Stimulated activated CD8-positive, alpha-beta memory T cell treated with anti-CD3 and anti-CD28 coated beads, Interleukin-4, amount 100 ng/mL, for 1 hour (primary cell): ENCODE measurements at places on chromosomes 1 and 21.

GRCh38 chr1:2258996-2259395, 30.9 kb downstream of the SKI start:
- peak; percentile 38 for DNase-seq

- no peak for DNase-seq
Measured at GRCh38 chr1:186202271-186202764, 172.7 kb downstream of the TPR start.

DNA sequence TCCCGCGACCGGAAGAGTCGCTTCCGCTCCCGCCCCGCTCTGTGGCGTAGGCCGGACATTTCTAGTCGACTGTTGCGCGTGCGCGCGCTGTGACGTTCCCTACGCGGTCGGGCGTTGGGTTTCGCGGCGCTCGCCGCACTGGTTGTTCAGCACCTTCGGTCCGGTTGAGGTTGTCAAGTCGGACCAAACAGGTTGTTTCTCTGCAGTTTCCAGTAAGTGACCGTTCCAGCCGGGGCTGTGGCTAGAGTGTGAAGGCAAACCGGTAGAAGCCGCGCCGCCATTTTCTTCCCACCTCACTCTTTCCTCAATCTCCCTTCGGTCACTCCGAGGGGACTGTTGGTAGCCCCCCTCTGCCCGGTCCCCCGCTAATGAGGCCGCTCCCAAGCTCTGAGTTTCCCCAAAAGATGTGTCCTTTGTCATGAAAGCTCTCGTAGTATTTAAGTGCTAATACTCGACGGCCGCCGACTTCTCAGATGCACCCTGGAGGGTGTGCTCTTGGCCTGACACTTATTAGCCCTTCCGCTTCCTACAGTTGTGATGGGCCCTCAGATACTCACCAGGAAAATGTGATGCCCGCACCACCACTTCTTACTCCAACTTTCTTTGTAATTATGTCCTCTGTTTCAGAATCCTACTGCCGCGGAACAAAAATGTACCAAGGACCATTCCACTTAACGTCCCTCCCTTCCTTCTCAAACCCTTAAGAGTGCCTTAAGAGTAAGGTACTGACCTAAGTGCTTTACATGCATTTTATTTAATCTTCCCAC, 56.3 kb downstream of the TRAF5 start:
- DNase-seq: peak; percentile 64

DNA sequence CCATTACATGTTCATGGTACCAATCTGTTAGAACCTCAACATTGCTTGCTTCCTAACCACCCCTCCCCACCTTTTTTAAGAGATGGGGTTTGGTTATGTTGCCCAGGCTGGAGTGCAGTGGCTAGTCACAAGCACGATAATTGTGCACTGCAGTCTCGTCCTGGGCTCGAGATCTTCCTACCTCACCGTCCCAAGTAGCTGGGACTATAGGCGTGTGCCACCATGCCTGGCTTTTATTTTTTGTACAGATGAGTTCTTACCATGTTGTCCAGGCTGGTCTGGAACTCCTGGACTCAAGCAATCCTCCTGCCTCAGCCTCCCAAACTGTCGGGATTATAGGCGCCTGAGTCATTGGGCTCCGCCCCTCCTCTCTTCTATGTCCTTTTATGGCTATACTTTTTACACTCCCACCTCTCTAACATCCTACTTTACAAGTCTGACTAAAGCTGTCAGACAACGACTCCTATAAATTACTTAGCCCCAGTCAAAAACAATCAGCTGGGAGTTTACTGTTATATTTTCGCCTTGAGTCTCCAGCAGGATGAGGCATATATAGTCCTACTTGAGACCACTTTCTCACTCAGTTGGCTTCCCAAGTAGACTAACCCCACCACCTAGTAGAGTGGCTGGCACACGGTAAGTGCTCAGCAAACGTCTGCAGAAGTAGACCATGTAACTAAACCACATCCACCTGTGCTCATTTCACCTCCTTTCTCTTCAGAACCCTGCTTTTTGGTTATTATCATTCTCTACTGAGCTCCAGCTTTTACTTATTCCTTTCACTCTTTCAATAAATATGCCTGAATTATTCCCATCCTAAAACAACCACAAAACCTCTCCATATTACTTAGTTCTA, 13.8 kb downstream of the ENSA start:
- no peak for DNase-seq

- no peak for DNase-seq
Measured at GRCh38 chr1:113373644-113374043, 16.7 kb upstream of the MAGI3 start.

- no peak for DNase-seq
Measured at GRCh38 chr21:40379881-40380810, 466.8 kb downstream of the DSCAM start.

DNA sequence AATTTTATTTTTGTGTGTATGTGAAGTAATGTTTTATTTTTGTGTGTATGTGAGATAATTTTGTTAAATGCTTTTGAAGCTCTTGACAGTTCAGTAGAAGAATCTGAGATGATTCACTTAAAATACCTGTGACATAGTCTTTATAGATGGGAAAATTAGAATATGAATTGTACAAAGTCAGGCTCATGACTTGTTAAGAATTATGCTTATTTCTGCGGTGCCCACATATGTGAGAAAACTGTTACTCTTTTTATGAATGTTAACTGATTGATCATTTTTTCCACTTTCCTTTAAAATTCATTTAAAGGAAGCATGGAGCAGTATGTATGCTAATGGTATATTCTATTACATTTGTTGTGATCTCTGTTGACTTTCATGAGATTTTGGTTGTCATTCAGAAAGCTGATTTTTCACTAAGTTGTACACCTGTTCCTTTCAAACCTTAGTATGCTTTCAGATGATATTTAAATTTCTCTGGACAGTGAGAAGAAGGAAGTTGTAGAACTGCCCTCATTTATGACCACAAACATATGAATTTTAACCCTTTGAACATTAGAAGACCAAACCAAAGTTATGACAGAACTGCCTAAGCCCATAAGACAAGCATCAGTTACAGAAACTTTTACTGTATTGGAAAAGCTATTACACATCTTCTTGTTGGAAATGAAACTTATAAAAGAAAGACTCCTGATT, 110.1 kb downstream of the POU2F1 start:
- no peak for DNase-seq

DNA sequence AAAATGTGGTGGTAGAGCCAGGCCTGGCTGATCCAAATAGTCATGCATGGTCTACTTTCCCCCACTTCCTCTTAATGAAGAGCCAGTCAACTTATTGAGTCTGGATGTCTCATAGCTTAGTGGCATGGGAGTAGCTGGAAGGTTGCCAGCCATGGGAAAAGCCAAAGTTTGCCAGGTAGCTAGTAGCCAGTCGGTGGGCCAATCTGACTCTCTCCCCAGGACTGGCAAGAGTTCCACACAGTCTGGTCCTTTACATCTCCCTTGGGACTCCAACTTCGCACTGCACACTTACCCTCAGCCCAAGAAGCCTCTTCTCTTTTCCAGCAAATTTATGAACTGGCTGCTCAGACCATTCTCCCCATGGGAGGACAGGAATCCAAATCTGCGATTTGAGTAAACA, 8.3 kb downstream of the WARS2 start:
- no peak for DNase-seq

- no peak for DNase-seq
Measured at GRCh38 chr1:109905491-109905890, 5.2 kb upstream of the CSF1 start.

GRCh38 chr1:238913210-238913609, 473.2 kb upstream of the CHRM3 start:
- no peak for DNase-seq

- DNase-seq: no peak
Measured at GRCh38 chr1:222927031-222927430, 112.2 kb downstream of the DISP1 start.
